Frontal cortex (tissue), 4 donors: ENCODE measurements at places on chromosomes 4 and X. TPM values are rescaled to one million over a fixed set of nuclear protein-coding genes. Genes with fewer than 3 reads are reported as not detected.

FSTL5 gene
- 106 TPM for total RNA-seq

DNA sequence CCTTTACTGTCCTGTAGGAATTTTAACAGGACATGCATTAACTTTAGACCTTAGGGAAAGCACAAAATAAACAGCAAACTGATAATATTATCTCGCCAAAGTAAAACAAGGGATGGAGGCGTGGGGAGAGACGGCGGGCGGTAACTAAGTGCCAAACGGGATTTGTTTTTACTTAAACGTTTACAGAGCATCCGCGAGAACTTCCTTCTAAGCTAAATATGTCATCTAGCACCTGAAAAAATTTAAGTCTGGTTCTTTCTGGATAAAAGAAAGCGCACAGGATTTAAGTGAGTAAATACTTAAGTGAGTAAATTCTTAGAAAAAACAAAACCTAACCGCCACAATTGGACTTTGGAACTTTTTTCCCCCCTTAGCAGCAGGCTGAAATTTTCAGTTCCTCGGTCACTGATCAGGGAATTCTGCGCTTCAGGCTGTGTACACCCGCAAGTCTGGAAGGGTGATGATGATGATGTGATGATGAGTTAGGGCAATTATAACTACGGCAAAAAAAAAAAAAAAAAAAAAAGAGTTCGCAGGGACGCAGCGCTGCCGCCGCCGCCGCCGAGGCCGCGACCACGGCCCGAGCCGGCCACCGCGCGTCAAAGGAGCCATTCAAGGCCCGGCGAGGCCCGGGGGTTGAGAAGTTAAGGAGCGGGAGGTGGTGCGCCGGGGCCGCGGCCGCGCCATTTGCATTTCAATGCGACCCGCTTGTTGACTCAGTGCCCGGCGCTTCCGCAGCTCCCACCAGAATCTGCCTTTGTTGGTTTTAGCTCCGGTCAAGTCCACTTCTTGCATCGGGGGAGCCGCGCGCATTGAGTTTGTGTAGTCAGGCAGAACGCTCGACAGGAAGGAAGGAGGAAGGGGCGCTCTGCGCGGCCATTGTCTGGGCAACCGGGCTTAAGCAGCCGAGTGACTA is 108.8 kb downstream of the SPRY1 start:
- DNase-seq: peak; percentile 44

DNA sequence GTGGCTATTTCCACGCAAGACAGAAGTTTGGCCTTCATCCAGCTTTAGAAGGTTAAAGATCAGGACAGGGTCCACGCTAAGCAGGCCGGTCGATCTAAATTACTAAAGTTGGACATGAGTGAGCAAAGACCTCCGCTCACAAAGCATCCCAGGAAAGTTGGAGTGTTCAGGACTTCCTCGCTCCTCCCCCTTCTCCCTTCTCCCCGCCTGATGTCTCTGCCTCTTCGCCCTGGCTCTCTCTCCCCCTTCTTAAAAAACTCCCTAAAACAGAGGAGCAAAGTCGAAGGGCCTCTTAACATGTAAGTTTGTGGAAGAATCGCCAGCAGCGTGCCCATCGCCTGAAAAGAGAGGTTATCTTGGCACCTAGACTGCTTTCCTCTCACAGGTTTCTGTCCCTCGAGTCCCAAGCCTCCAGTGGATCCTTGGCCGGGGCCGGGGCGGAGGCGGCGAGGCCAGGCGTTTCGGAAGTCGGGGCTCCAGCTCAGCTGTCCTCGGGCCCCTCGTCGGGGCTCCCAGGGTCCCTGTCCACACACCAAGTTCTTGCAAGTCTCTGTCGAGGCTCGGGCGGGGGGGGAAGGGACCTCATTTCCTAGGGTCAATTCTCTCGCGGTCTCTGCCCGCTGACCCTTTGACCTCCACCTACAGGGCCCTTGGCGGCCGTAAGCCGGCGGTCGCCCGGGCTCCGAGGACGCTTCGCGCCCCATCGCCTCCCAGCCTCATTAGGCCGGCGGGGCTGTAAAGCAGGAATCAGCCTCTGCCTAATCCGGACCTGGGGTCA is 7.6 kb downstream of the ZIC3 start:
- no peak for DNase-seq

- no peak for DNase-seq
These were observed 40.6 kb upstream of the NAP1L5 start for GRCh38 chr4:88738180-88738579.

CXCL5 gene
- not detected for total RNA-seq

MAGEA2 gene
- not detected for total RNA-seq

- no peak for DNase-seq
These were observed 1520.1 kb downstream of the PCDH18 start for GRCh38 chr4:136012220-136012619.
